Right forelimb (tissue), 1 donor: ENCODE measurements at places on chromosomes 2 and 18.

- no peak for DNase-seq
Measured at GRCh38 chr18:56003720-56004088, 415.7 kb upstream of the TCF4 start.

GRCh38 chr2:130302164-130302886, 40.4 kb upstream of the IMP4 start:
- DNase-seq = no peak

DNA sequence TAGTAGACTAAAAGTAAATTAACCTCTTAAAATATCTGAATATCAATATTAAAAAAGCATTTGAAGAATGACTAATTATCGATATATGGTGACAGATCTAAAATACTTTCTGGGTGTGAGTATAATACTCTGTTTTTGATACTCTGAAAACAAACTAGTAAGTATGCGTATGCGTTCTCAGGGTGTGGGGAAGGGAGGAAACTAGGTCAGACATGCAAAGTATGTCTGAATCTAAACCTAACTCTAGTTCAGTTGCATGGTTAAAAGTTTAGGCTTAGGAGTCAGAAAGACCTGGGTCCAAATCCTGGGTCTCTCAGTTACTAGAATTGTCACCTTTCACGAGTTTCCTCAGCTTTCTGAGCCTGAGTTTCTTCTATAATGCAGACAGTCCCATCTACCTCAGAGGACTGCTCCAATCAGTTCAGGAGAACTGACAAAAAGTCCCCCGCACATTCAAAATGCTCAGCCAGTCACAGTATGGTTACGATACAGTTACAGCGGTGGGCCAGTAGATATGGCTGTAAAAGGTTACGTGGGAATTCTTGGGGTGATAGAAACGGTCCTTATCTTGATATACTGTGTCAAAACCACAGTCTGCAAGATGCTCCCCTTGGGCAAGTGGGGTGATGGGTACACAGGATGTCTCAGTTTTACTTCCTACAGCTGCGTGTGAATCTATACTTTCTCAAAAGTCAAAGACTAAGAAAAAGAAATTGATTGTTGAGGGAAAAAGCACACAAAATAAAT, 29.2 kb downstream of the UNC50 start:
- DNase-seq = no peak

GRCh38 chr2:204896146-204896545, 350.9 kb downstream of the PARD3B start:
- DNase-seq = no peak

GRCh38 chr2:53268626-53269025, 499.0 kb upstream of the CHAC2 start:
- DNase-seq = no peak

- DNase-seq = no peak
Measured at GRCh38 chr2:88024509-88024908, 8.2 kb upstream of the RNU2-63P start.
